ENCODE measurements at places on chromosomes 16 and 17.

DNA sequence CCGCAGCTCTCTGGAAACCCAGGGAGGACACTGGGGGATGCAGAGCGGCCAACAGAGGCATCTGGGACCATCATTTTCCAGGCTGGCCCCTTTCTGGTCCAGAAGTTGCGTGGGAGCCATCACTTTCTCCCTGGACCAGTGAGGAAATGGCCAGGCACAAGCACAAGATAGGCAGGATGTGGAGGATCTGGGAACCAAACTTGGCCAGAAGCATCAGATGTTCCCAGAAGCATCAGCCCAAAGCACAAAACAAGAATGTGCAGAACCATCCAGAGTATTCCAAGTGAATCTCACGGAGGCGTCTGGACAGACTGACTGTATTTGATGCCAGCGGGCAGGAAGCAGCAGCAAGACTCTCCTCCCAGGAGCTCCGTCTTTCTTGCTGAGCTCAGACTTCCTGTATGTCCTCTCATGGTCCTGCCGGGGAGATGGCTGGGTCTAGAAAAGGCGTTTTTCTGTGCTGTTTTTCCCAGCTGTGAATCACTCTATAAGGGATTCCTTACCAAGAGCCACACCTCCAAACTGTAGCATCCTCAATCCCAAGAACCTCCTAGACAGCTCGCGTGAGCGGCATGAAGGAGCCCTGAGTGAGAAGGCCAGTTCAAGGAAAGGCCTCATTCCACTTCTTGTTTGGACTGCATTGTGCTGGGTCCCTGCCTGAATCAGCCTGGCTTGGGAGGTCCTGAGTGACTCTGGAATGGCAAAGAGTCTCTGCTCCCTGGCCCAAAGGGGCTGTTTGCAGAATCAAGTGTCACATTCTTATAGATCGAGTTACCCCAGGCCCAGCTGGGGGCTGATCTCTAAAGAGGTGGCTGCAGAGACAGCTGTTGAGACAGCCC lies 49.5 kb upstream of the MTSS2 start:
- no peak for DNase-seq

GRCh38 chr16:27356794-27357193 lies 43.0 kb downstream of the IL4R start:
- DNase-seq = no peak

DNA sequence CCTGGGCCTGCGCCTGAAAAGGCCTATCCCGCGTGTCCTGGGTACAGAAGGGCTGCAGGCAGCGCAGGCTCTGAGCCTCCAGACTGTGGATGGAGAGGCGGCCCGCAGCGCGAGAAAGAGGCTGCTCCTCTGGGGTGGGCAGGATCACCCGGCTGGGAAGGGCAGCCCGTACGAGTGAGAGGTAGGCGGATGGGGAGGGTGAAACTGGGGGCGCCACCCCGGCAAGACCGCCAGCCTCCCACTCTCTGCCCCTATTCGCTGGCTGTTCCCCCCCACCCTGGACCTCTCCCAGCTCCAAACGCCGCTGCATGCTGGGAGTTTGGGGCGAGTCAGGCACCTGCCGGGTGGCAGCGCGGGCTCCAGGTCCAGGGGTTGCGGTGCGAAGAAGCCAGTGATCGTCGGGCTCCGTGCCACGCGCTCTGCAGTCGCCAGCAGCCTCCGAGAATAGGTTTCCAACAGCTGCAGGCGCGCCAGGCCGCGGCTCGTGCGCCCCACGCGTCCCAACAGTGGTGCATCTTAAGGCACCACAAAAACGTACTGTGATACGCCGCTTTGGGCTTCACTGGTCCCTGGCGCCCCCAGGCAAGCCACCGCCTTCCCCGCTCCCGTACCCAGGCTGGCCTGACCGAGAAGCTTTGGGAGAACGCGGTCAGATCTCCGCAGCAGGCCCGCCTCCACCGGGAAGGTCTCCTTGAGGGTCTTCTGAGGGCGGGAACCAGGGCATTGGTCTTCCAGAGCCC lies 1.1 kb downstream of the NOXO1 start:
- no peak for DNase-seq

DNA sequence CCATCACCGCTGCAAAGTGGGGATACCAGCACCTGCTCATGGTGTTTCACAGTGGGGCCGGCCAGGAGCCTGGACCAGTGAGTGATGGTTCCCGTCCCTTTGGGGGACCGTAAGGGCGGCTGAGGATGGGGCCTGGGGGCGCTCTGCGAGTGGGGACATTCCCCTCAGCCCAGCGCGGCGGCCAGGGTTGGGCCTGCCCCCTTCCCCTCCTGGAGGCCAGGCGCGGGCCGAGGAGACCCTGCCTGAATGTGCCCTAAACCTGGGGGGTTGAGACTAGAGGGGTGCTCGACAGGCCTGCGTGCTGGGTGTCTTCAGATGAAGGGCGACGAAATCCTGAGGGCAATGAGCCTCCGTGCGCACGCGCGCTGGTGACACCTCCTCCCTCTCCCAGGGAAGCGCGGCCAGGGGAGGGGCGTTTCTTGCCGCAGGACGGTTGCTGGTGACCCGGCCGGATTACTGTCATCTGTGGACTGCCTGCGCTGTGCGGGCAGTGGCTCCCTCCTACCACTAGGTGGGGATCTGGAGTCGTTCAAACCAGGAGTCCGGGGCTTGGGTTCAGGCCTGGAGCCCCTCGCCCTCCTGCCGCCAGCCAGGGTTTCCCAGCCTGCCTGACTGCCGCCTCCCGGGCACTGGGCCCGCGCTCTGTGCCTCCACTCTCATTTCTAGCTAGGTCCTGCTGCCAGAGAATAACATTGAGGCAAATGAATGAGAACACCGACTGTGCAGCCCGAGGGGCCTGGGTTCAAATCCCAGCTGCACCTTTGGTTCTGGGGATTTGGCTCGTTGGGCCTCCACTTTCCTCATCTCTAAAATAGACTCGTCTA lies 17.1 kb downstream of the TBX2 start:
- DNase-seq = no peak

DNA sequence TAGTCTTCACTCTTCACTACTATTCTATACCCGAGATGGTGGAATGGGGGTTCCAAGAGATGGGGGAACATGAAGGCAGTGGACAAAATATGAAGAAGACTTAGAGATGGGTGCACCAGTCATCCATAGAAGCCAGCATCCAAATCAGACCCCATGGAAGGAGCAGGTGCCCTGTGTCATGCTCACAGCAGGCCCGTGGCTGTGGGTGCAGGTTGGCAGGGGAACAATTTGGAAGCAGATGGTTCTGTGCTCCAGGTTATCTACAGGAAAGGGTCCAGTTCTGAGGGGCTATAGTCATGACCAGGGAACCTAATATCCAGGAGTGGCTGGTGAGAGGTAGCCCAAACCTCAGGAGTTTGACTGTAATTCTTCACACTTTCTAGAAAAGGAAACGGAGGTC lies 9.6 kb upstream of the LPCAT2 start:
- DNase-seq = no peak

- DNase-seq = no peak
Observed at GRCh38 chr16:69741519-69741918, 13.2 kb downstream of the NOB1 start.

- no peak for DNase-seq
Observed at GRCh38 chr16:901715-902601, 68.8 kb downstream of the LMF1 start.

GRCh38 chr17:41363881-41364280 lies 5.7 kb downstream of the KRT33B start:
- DNase-seq = no peak

DNA sequence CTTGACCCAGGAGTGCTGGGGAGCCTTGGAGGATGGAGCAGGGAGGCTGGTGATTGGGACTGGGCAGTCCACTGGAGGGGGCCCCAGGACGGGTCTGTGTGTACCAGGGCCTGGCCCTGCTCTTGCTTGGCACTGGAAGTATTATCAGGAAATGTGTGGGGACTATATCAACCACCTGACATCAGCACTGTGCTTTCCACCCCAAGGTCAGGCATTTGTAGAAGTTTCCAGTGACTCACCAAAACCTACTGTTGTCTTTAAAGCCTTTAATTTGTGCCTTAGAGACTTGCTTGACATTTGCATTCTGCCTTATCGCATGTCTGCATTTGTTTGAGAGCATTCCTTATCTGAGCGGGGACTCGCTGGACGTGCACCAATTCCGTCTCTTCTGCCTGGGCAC lies 323.1 kb downstream of the FOXL1 start:
- DNase-seq = no peak

- no peak for DNase-seq
Observed at GRCh38 chr16:81705261-81705660, 73.8 kb upstream of the PLCG2 start.

- no peak for DNase-seq
Observed at GRCh38 chr16:825341-826061, 25.0 kb upstream of the GNG13 start.

- DNase-seq = no peak
Observed at GRCh38 chr16:85912211-85912974, 13.4 kb downstream of the IRF8 start.

DNA sequence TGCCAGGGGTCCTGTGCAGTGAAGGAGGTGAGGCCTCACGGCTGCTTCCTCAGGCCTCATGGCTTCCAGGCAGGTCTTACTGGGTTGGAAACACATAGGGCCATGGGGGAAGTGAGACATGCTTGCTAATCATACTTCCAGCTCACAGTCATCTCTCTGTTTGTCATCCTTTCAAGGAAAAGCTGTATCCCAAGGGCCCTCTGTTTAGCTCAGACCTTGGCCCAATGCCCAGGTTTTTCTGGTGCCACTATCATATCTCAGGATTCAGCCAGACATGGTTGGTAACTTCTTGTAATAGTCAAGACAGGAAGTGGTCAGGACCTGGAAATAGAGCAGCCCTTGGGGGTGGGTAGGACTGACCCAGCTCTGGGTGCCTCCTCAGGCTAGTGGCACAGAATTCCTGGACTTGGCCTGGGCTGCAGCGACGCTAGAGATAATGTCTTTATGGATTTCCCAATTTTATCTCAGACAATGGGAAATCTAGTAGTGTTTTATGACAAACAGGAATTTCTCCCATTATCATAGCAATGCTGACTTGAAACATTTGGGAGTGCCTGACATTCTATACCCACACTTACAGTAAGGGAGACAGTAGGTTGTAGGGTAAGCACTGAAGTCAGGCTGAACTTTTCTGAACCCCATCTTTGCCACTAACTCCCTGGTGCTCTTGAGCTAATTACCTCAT lies 13.5 kb upstream of the ITGB3 start:
- no peak for DNase-seq

GRCh38 chr17:72788950-72789585 lies 303.4 kb downstream of the SLC39A11 start:
- no peak for DNase-seq

- no peak for DNase-seq
Observed at GRCh38 chr17:45302649-45303173, 14.1 kb downstream of the MAP3K14 start.

DNA sequence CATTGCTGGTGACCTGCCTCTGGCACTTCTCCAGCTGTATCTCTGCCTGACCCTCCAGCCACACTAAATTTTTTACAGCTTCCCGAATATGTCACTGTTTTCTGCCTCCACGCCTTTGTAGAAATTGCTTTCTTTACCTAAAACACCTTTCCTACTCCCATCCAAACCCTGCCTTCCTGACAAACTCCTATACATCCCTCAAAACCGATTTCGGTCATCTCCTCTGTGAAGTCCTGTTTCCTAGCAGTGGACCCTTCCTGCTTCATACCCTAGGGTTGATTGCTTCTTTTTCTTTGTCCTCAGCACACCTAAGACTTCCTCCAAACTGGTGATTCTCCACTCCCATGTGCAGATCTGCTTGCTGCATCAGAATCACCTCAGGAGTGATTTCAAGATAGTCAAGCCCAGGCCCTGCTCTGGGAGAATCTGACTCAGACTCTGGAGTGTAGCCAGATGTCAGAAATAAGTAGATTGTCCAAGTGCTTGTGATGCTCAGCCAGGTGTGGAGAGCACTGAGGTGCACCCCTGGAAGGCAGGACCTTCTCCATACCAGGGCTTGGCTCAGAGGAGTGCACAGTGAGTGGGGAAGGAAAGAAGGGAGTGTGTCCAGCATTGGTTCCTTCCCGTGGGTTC lies 184.2 kb downstream of the COPRS start:
- no peak for DNase-seq

DNA sequence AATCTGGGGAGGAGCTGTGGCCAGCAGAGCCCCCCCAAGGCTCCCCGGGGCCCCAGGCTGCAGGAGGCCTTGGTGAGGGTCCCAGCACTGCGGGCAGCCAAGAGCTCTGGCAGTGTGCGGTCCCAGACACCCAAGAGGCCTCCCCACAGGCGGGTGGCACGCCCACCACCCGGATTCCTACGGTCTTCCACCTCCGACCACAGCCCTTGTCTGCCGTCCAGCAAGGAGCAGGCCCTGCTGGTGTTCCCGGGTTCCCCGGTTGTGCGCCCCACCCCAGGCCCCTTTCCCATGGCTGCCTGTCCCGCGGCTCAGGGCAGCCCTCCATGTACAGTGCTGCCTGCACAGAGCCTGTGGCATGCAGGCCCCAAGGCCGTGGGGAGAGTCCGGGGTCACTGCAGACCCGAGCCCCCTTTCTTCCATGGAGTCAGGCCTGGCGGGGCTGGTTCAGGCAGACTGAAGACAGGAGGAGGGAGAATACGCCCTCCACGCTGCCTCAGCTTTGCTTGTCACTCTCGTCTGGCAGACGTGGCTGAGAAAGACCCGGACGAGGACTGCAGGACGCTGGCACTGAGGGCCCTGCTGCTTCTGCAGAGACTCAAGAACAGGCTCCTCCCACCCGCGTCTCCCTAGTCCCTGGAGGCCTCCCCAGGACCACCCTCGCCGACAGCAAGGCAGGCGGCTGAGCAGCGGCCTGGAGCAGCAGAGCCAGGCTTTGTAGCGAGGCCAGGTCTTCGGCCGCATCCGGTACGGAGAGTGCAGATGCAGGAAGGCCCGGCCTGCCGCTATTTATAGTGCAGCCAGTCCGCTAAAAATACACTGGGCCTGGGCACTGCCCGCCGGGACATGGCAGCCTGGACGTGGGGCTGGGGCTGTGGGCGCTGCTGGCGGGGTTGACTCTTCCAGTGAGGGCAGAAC lies 16.4 kb downstream of the TELO2 start:
- no peak for DNase-seq

DNA sequence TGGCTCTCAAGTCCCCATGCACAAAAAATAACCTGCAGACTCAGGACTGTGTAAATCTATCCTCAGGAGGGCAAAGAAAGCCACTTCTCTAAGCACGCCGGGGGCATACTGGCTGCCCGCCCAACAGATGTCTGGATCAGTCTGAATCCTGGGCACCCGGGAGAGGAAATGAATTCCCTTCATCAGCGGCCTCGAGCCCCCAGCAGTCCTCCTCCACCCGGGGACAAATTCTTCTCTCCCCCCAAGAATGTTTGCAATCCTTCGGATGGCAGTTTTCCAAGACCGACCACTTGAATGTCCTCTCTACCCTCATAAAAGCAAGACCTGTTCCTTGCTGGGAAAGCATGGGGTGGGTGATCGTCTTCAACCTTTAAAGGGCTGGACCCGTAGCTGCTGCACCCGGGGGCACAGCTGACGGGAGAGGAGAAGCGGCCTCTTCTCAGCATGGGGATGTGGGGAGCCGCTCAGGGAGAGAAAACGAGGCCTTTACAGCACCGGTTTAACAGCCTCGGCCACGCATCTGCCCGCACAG lies 9.4 kb upstream of the MAP2K3 start:
- no peak for DNase-seq

All from stimulated activated CD8-positive, alpha-beta memory T cell treated with anti-CD3 and anti-CD28 coated beads, Interleukin-4, amount 100 ng/mL, for 1 hour (primary cell).